Sigmoid colon (tissue), 7 donors: ENCODE measurements at places on chromosomes 5 and 9. TPM values are rescaled to one million over a fixed set of nuclear protein-coding genes. Genes with fewer than 3 reads are reported as not detected.
A peak's percentile ranks its signal among the peaks of the same experiment; 100 is the strongest.

- no peaks in the 10 kb centered on the region for H3K27me3 ChIP-seq
- no peak overlapping the region for H3K27ac ChIP-seq
- H3K36me3 ChIP-seq, result no peaks in the 10 kb centered on the region
- H3K4me1 ChIP-seq, result no peaks in the 10 kb centered on the region
- DNase-seq, result no peak
- H3K4me3 ChIP-seq, result no peak overlapping the region
Measured at GRCh38 chr5:155069961-155070360, 56.4 kb downstream of the KIF4B start.

The NR2F1 gene
- 17.5 TPM for total RNA-seq

The HACD4 gene
- 13.9 TPM for total RNA-seq

The SOWAHA gene
- 0.36 TPM for total RNA-seq

GRCh38 chr5:138966236-138966985 is 91.3 kb upstream of the LRRTM2 start:
- DNase-seq, result no peak
- peaks cover 5% of the 10 kb centered on the region for H3K4me1 ChIP-seq
- no peaks in the 10 kb centered on the region for H3K27me3 ChIP-seq
- no peak overlapping the region for H3K27ac ChIP-seq
- no peaks in the 10 kb centered on the region for H3K36me3 ChIP-seq
- H3K4me3 ChIP-seq, result no peak overlapping the region

- DNase-seq, result no peak
- H3K4me1 ChIP-seq, result no peaks in the 10 kb centered on the region
- H3K27ac ChIP-seq, result no peak overlapping the region
- no peak overlapping the region for H3K4me3 ChIP-seq
- no peaks in the 10 kb centered on the region for H3K27me3 ChIP-seq
- H3K36me3 ChIP-seq, result no peaks in the 10 kb centered on the region
Measured at GRCh38 chr9:36011379-36011778, 25.3 kb upstream of the RECK start.

- peaks cover 16% of the 10 kb centered on the region for H3K4me1 ChIP-seq
- peaks cover 31% of the 10 kb centered on the region for H3K27me3 ChIP-seq
- H3K36me3 ChIP-seq, result no peaks in the 10 kb centered on the region
Measured at GRCh38 chr5:132656774-132657355, 1.1 kb upstream of the IL13 start.

The SLC46A2 gene
- not detected for total RNA-seq

The TMEFF1 gene
- total RNA-seq, result 6.1 TPM

The SLC34A1 gene
- total RNA-seq, result not detected

DNA sequence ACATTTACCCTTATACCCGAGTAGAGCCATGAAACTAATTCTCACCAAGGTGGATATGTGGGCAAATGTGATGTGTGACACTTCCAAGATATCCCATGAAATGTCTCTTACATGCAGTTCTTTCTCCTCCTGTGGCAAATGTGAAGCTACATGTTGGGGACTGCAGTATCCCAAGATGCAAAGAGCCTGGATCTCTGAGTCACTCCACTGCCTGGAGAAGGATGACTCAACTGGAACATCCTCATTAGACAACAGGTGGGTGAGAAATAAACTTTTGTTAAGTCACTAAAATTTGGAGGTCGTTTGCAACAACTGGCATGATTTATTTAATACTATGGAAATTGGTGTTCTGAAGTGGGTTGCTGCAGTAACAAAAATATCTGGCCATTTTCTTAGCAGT is 36.5 kb upstream of the TENT4A start:
- no peak for DNase-seq
- H3K36me3 ChIP-seq, result no peaks in the 10 kb centered on the region
- no peak overlapping the region for H3K27ac ChIP-seq
- no peaks in the 10 kb centered on the region for H3K27me3 ChIP-seq

The RNF224 gene
- not detected for total RNA-seq

- no peaks in the 10 kb centered on the region for H3K36me3 ChIP-seq
- no peaks in the 10 kb centered on the region for H3K27me3 ChIP-seq
- no peak for DNase-seq
- no peak overlapping the region for H3K4me3 ChIP-seq
Measured at GRCh38 chr9:132820169-132820944, 57.7 kb downstream of the AK8 start.

The QRFP gene
- total RNA-seq, result not detected

The ABLIM3 gene
- 19.9 TPM for total RNA-seq

DNA sequence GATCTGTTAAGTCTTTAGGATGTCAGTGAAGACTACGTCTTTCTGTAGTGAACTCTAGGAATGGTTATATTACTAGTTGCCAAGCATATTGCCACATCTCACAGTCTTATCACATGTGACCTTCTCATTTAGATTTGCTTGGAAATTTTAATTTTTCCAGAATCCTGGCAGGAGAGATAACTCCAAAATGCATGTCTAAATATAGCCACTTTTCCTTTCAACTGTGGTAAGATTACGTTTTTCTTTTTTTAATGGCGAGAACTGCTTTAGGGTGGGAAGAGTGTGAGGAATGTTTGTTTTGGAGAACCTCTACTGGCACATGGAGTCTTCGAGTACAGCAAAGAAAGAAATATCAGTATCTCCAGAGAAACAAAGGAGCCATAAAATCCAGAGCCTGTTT is 91.7 kb upstream of the ADAMTSL1 start:
- H3K27me3 ChIP-seq, result no peaks in the 10 kb centered on the region
- H3K4me1 ChIP-seq, result no peaks in the 10 kb centered on the region
- no peak for DNase-seq

The ORM1 gene
- not detected for total RNA-seq

DNA sequence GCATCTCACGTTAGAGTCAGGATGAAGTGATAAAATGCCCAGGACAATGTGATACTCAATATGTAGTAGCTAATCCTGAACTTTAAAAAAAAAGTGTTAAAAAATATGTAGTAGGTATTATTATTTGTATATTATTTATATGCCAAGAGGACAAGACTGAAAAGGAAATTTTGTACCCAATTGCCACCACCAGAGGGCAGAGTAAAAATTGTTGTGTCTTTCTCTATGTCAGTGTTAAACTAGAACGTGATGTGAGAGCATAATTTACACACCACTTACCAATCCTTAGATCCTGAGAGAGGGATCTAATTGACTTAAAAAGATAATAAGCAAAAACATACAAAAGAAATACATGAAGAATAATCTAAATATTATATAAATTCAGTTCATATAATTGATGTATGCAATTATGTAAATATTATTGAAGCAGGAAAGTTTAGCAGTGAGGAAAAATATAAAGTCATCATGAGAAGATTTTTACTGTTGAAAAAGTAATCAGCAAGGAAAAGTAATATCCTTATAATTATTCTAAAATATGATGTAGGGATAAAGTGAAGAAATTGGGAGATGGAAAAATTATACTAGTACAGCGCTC is 288.9 kb downstream of the RAB3C start:
- H3K27ac ChIP-seq, result no peak overlapping the region
- no peaks in the 10 kb centered on the region for H3K36me3 ChIP-seq
- no peak for DNase-seq

- no peak for DNase-seq
- H3K4me1 ChIP-seq, result no peaks in the 10 kb centered on the region
- no peaks in the 10 kb centered on the region for H3K36me3 ChIP-seq
- H3K27me3 ChIP-seq, result no peaks in the 10 kb centered on the region
Measured at GRCh38 chr9:124137009-124137943, 120.5 kb upstream of the NEK6 start.

DNA sequence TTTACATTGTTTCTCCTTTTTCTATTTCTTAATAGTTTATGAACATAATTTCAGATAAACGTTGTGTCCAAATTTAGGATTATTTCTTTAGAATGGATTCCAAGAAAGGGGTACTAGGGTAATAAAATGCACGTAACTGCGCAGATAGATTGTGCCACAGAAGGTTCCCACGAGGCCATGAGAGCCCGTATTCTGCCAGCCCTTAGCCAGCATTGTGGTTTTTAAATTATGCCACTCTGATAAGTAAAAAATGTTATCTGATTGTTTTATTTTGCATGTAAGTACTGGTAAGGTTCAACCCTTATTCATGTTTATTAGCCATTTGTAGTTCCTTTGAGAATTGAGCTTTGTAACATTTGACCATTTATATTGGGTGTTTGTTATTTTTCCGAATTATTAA is 88.7 kb downstream of the PRKACG start:
- no peaks in the 10 kb centered on the region for H3K36me3 ChIP-seq
- no peak overlapping the region for H3K27ac ChIP-seq
- DNase-seq, result no peak
- H3K4me3 ChIP-seq, result no peak overlapping the region

DNA sequence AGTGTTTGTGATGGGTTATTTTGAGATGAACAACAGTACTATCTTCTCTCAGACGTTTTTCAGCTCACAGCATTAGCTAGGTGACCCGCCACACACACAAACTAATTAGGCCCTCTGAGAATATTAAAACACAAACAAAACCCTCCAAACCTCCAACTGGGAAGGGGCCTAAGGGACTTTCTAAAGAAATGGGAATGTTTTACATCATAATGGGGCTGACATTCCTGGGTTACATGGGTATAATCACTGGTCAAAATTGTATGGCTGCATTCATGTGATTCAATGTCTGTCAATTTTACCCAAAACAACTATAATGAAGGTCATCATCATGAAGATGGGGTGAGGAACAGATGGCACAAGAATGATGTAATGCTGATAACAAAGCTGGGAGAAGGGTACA is 59.6 kb downstream of the SPTLC1 start:
- no peak overlapping the region for H3K4me3 ChIP-seq
- H3K27me3 ChIP-seq, result no peaks in the 10 kb centered on the region
- no peak overlapping the region for H3K27ac ChIP-seq
- peaks cover 35% of the 10 kb centered on the region for H3K36me3 ChIP-seq

- H3K27ac ChIP-seq, result no peak overlapping the region
- no peak overlapping the region for H3K4me3 ChIP-seq
- DNase-seq, result no peak
- H3K4me1 ChIP-seq, result no peaks in the 10 kb centered on the region
- no peaks in the 10 kb centered on the region for H3K27me3 ChIP-seq
Measured at GRCh38 chr5:68392617-68393016, 177.1 kb downstream of the PIK3R1 start.

- no peak overlapping the region for H3K4me3 ChIP-seq
- no peaks in the 10 kb centered on the region for H3K36me3 ChIP-seq
- no peaks in the 10 kb centered on the region for H3K4me1 ChIP-seq
- no peaks in the 10 kb centered on the region for H3K27me3 ChIP-seq
Measured at GRCh38 chr5:36442352-36442751, 140.7 kb upstream of the RANBP3L start.

DNA sequence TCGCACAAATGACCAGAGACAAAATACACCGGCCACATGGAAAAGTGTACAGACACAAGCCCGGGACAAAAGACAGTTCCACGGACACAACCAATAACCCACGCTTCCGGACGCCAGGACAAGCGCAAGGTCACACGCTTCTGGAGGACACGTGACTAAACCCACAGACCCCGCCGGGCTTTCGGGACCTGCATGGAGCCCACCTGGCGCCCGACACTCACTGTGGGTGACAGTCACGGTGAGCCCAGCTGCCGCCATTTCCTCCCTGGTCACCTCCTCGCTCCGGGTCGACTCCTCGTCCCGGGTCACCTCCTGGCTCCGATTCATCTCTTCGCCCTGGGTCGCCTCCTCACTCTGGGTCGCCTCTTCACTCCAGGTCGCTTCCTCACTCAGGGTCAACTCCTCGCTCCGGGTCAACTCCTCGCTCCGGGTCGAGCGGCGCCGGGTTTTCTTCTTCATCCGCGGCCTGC is 470 bp downstream of the BAG1 start:
- peaks cover 38% of the 10 kb centered on the region for H3K4me1 ChIP-seq
- no peaks in the 10 kb centered on the region for H3K27me3 ChIP-seq
- H3K4me3 ChIP-seq, result peak overlapping the region; percentile 93
- peaks cover 11% of the 10 kb centered on the region for H3K36me3 ChIP-seq

The IFNA21 gene
- total RNA-seq, result not detected

- H3K36me3 ChIP-seq, result no peaks in the 10 kb centered on the region
- no peaks in the 10 kb centered on the region for H3K27me3 ChIP-seq
- H3K4me1 ChIP-seq, result no peaks in the 10 kb centered on the region
- no peak overlapping the region for H3K4me3 ChIP-seq
Measured at GRCh38 chr9:100030548-100030947, 68.3 kb downstream of the ERP44 start.

The PCSK1 gene
- total RNA-seq, result 2.2 TPM

The AIF1L gene
- 5.0 TPM for total RNA-seq
